ENCODE measurements at places on chromosomes 2 and 18.

DNA sequence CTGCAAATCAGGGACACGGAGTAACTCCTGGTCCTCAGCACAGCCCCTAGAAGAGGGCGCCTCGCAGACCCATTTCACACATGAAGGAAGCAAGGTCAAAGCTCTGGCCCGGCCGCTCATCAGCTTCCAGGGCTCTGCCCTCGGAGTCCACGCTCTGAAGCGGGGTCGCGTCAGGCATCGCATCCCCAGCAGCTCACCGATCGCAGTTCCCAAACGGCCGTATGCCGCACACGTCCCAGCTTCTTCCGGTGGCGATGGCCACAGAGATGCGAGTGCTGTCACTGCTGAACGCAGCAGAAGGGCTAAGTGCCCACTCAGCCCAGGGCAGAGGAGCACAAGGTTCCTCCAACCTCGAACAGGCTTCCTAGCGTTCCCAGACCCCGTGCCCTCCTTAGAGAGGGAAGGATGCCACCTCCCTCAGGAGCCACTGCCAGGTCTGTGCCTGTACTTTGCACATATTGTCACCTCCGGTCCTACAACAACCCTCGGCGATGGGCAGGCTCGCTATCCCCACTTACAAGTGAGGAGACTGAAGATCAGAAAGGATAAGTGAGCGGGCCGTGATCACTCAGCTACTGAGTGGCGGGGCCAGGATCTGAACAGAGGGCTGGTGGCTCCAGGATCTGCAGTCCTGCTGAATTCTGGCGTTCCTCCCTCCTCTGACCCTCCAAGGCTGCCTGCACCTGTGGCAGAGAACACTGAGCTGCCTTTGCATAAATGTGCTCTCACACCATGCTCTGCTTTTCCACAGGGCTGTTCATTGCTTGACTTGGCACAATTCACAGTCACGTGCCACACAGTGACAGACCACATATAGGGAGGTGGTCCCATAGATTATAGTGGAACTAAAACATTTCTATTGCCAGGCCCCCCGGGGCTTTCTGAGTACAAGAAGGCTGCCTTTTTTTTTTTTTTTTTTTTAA lies 71.4 kb downstream of the COPS8 start:
- H3K4me3 ChIP-seq: no peak overlapping the region
- peak overlapping the region; percentile 6 for H3K27ac ChIP-seq
- peaks cover 4% of the 10 kb centered on the region for H3K4me1 ChIP-seq
- no peak for DNase-seq
- H3K36me3 ChIP-seq: no peaks in the 10 kb centered on the region

GRCh38 chr2:205989271-205990071 lies 96.5 kb downstream of the INO80D start:
- peaks cover 23% of the 10 kb centered on the region for H3K36me3 ChIP-seq
- H3K27ac ChIP-seq: no peak overlapping the region
- no peak for DNase-seq

DNA sequence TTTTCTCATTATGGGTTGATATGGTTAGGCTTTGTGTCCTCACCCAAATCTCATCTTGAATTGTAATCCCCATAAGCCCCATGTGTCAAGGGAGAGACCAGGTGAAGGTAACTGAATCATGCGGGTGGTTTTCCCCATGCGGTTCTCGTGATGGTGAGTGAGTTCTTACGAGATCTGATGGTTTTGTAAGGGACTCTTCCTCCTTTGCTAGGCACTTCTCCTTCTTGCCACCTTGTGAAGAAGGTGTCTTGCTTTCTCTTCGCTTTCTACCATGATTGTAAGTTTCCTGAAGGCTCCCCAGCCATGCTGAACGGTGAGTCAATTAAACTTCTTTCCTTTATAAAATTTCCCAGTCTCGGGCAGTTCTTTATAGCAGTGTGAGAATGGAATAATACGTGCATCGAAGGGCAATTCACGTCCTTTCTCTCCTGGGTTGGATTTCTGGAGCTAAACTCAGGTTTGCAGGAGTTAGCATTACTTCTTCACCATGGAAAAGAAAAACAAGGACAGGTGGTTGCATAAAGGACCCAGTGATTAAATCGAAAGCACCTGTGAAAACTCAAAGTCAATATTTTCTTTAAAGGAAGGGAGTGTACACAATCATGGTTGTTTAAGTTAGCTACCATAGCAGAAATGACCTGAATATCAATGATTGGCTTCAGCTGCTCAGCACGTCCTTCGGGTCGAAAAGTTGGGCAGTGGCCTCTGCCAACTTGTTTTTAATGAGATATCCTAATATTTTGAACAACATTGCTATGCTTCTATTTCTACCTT lies 54.1 kb downstream of the CDC42EP3 start:
- peaks cover 17% of the 10 kb centered on the region for H3K4me1 ChIP-seq
- no peak overlapping the region for H3K4me3 ChIP-seq
- no peaks in the 10 kb centered on the region for H3K36me3 ChIP-seq
- DNase-seq: no peak
- no peak overlapping the region for H3K27ac ChIP-seq

DNA sequence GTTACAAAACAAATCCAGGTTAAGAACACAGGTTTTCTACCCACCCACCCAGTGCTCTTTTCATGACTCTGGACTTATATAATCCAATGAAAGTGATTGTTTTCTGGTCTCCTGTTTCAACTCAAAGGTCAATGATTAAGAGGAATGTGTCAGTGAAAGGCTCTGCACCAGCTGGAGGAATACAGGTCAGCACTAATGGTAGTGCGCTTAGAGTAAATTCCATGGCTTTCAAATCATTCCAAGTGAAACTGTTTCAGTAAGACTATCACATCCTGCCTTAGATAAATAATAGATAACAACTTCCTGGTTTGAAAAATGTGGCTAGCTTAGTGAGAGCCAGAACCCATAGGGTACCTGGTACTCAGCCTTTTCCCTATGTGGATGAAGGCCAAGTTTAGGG lies 47.8 kb downstream of the SLC9A4 start:
- H3K4me1 ChIP-seq: no peaks in the 10 kb centered on the region
- no peak for DNase-seq
- H3K4me3 ChIP-seq: no peak overlapping the region
- H3K27ac ChIP-seq: no peak overlapping the region
- H3K27me3 ChIP-seq: no peaks in the 10 kb centered on the region

Data from lower lobe of right lung (tissue), 2 donors.